ENCODE measurements at places on chromosomes 5 and 9.

DNA sequence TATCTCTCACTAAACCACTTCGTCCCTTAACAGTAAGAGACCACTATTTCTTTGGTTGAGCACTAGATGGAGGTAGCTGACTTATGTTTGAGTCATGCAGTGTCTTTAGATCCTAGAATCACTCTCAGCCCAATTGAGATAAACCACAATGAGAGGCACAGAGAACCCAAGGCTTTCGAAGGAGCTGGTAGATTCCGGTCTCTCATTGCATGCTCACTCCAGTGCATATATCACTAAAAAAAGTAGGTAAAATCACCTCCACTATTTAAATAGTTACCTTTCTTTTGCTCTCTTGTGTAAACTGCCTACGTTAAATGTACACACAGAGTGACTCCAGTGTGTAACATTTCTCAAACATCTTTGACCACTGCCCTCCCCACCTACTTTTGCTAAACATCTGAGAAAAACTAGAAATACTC is 27.6 kb downstream of the ACTL7A start:
- DNase-seq: peak; percentile 9

- no peak for DNase-seq
Measured at GRCh38 chr9:122277285-122277897, 12.7 kb downstream of the MRRF start.

- DNase-seq: no peak
Measured at GRCh38 chr5:105878402-105878801, 1792.3 kb downstream of the EFNA5 start.

DNA sequence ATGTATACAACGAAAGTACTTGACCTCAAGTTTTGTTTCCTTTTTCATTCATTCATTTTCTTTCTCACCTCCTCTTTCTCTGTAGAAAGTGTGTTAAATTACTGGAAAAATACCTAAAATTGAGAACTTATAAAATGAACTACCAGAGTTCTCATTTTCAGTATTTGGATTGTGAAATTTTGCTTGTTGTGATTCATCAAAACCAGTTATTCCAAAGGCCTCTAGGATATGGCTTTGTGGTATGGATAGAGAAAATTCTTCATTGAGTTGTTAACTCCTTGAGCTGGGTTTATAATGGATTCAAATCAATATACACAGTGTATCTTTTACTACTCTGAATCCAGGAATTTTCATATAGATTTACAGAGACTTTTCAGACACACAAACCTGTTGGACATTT is 287.6 kb downstream of the KDM4C start:
- no peak for DNase-seq

GRCh38 chr5:142829801-142830220 is 59.6 kb downstream of the ARHGAP26 start:
- DNase-seq: no peak

- DNase-seq: no peak
Measured at GRCh38 chr5:142104491-142104890, 4.1 kb upstream of the NDFIP1 start.

GRCh38 chr9:104855807-104856206 is 72.1 kb downstream of the ABCA1 start:
- DNase-seq: no peak

DNA sequence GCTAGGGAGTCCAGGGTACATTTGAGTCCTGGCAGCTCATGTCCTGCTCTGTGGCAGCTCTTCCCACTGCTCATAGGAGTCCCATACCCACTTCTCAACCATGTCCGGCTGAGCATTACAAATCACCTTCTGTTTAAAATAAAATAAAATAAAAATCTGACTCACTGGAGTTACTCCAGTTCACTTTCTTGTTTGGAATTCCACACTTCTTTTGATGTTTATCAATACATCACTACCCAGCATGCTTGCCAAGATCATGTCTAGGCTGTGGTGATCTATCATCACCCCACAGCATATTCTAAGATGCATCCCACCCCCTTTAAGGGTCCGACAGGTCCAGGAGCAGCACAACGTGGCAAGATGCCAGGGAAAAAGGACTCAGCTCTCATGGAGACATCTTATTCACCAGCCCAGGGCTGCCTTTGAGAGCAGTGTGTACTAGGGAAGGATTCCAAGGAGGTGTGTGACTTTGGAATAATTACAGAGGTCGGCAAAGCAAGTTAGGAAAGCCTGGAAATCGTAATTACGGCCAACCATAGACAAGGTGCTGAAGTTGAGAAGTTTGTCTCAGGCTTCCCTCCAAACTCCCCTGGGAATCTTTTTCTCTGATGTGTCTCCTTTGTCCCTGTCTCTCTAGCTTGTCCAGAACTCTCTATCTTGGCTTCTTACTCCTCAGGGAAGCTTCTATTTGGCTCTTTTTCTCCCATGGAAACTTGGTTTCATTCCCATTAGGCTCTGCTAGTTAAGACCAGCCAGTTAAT is 111.4 kb upstream of the SLC1A3 start:
- no peak for DNase-seq

GRCh38 chr5:176636426-176636825 is 6.0 kb downstream of the EIF4E1B start:
- DNase-seq: no peak

GRCh38 chr5:51657340-51658240 is 274.3 kb downstream of the ISL1 start:
- DNase-seq: peak; percentile 60

- DNase-seq: no peak
Measured at GRCh38 chr9:130140706-130141105, 31.5 kb upstream of the NCS1 start.

DNA sequence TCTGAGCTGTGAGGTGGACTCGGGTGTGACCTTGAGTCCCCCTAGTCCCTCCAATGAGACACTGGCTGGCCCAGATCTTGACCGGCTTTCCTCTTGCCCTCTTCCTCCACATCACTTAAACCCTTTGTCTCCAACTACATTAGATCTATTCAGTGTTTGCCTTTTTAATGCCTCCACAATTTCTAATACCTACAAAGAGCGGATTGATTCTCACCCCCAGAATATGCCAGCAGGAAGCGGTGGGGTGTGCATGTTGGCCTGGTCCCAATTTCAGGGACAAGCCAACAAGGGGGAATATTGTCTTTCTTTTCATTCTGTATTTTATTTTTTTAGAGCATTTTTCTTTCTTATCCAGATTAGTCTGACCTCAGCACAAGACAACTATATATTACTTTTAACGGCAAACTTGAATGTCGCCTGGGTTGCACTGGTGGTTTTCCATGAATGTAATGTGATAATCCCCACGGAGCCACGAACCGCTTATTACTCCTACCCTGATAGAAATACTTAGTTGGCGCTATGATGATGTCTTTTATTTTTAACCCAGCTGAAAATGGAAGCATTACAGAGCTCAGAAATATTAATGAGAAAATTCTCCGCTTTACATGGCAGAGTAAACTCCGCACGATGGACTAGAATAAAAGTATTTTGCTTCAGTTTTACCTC is 68.5 kb upstream of the MYO10 start:
- DNase-seq: no peak

DNA sequence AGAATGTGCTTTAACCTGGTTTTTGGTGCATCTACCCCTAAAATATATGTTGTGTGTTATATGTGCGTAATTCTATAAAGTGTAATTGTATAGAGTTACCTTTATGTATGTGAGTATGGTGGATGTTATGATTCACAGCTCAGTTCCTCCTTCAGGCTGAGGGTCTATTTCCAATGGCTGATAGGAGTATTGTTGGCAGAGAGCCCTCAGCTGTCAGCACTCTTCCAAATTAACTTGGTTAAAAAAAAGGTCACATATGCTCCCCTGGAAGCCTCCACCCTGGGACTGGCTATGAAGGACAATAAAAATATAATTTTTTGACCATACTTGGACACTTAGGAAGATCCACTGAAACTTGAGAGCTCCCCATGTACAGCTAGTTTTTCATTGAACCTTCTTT is 250.4 kb upstream of the CDH12 start:
- peak; percentile 93 for DNase-seq

DNA sequence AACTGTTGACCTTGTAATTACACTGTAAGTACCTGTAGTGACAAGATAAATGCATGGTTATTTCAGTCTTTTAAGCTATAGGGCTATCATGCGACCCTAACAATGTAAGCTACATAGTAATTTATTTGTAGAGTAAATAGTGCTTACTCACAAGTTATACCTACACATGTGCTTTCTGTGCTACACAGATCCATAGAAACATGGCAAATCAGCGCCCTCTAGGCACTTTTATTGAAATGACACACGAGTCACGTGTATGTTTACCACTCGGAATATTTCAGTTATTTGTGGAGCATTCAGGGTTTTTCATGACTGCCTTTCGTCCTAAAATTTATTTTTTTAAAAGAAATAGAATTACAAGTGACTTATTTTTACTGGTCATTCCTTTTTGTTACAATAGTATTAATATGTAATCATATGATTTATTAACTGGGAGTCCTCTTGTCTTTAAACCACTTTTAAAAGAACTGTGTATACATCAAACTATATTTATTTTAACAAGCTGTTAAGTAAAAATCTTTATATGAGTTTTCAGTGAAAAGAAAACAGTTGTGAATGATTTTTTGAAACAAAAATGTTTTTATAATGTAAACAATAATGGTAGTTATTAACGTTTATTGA is 1242.3 kb upstream of the WWC1 start:
- DNase-seq: peak; percentile 13

- DNase-seq: peak; percentile 96
Measured at GRCh38 chr9:98132806-98133631, 14.0 kb upstream of the TRIM14 start.

- no peak for DNase-seq
Measured at GRCh38 chr5:95068289-95068910, 216.5 kb downstream of the MCTP1 start.

GRCh38 chr9:116103976-116104820 is 49.4 kb upstream of the PAPPA start:
- DNase-seq: no peak

- no peak for DNase-seq
Measured at GRCh38 chr5:107869438-107870115, 198.8 kb upstream of the EFNA5 start.

GRCh38 chr5:147617711-147618350 is 108.0 kb upstream of the DPYSL3 start:
- DNase-seq: no peak

GRCh38 chr9:89710697-89711096 is 105.9 kb downstream of the GADD45G start:
- DNase-seq: no peak

GRCh38 chr9:103714992-103715391 is 379.1 kb upstream of the SMC2 start:
- DNase-seq: no peak

- DNase-seq: no peak
Measured at GRCh38 chr5:42026446-42026845, 101.4 kb downstream of the FBXO4 start.

DNA sequence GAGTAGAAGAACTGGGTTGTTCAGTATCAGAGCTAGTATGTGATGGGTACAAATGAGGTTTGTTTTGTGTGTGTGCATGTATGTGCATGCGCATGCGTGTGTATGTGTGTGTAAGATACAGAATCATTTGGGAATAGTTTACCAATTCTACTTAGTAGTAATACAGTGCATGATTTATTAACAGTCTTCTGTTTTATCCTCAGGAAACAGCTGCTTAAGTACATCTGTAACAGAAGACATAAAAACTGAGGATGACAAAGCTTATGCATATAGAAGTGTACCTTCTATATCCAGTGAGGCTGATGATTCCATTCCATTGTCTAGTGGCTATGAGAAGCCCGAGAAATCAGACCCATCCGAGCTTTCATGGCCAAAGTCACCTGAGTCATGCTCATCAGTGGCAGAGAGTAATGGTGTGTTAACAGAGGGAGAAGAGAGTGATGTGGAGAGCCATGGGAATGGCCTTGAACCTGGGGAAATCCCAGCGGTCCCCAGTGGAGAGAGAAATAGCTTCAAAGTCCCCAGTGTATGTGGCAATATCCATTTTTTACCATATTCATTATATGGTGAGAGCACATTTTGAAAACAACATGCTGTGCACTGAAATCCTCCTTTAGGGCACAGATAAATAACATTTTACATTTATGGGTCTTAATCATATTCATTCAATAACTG is 228.5 kb downstream of the KDM4C start:
- no peak for DNase-seq

DNA sequence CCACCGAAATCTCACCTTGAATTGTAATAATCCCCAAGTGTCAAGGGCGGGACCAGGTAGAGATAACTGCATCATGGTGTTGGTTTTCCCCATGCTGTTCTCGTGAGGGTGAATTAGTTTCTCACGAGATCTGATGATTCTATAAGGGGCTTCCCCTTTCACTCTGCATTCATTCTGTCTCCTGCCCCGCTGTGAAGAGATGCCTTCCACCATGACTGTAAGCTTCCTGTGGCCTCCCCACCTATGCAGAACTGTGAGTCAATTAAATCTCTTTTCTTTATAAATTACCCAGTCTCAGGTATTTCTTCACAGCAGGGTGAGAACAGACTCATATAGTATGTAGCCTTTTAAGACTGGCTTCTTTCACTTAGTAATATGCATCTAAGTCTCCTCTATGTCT is 128.1 kb upstream of the NR5A1 start:
- no peak for DNase-seq

- no peak for DNase-seq
Measured at GRCh38 chr5:118295045-118295444, 693.3 kb downstream of the DTWD2 start.

DNA sequence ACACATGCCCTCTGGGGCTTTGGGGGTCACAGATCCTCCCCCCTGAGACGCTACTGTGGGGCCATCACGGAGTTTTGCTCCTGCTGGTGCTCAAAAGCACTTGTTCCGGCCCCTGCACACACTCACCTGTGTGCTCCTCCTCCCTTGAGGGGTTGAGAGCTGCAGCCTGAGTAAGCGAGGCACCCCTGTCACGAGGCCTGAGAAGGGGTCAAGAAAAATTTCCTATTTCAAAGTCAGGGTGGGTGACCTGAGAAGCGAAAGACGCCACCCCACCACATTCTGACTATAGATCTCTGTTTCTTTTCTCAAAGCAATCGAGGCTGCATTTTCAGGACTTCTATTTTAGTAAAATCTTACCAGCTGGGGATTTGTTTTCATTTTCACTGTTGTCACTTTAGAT is 138.5 kb downstream of the DCP2 start:
- no peak for DNase-seq

GRCh38 chr5:43041110-43041668 is 1.1 kb upstream of the ANXA2R start:
- peak; percentile 59 for DNase-seq

GRCh38 chr5:176151281-176151680 is 86.9 kb upstream of the SIMC1 start:
- no peak for DNase-seq

GRCh38 chr5:158544388-158545339 is 555.1 kb downstream of the EBF1 start:
- DNase-seq: no peak

- peak; percentile 74 for DNase-seq
Measured at GRCh38 chr5:33470544-33470943, 29.8 kb downstream of the TARS1 start.

- no peak for DNase-seq
Measured at GRCh38 chr5:139699351-139699750, 51.2 kb downstream of the CXXC5 start.

- DNase-seq: no peak
Measured at GRCh38 chr9:5895782-5896181, 5.1 kb downstream of the MLANA start.

- no peak for DNase-seq
Measured at GRCh38 chr5:156331181-156331580, 4.2 kb downstream of the SGCD start.

All from NCI-H2171 treated with DMSO at 0.1 percent for 48 hours (cell line).